Stimulated activated CD4-positive, alpha-beta T cell treated with anti-CD3 and anti-CD28 coated beads, Interleukin-2, amount 100 ng/mL, for 24 hours (primary cell): ENCODE measurements at places on chromosomes 12 and 14.

DNA sequence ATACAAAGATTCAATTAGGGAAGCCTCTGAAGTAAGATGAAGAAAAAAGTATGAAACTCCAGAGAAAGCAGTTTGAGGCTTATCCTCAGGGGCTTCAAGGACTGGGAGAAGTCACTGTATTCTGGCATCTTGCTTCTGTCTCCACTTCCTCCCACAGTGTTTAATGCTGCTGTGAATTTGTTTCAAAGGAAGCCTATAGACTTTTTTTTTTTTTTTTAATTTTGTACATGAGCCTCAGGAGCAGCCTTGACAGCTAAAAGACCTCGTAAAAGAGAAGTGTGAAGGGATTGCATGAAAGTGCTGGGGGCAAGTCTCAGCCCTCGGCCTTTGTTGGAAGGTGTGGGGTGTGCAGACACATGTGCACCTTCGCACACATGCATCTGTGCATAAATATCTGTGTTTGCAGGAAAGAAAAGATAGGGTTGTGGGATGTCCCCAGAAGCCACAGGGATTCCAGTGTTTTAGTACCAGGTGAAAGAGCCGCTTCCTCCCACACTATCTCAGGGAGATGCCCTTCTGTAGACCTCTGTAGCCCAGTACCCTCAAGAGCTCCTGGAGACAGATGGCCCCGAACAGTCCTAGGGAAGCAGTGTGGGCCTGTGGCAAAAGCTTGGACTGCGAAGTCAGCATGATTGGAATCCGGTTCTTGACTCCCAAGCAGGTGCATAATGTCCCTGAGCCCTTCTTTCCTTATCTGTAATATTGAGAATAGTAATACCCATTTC lies 193.5 kb upstream of the BCL2L14 start:
- no peak for DNase-seq

DNA sequence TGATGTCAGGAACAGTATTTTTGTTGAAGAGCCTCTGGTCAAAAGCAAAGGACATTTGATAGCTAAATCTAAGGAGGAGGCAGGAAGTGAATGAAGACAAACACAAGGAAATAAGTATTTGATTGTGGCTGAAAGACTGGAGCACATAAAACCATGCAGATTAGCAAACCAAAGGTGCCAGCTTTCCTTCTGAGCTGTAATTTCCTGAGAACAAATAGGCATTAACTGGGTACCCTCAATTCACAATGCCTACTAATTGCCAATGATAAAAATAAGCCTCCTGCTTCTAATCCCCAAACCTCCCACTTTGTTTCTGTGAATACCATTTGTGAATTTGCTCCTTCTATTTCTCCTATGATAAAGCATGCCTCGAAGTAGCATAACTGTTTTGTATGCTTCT lies 1279.6 kb upstream of the USP15 start:
- DNase-seq = no peak

DNA sequence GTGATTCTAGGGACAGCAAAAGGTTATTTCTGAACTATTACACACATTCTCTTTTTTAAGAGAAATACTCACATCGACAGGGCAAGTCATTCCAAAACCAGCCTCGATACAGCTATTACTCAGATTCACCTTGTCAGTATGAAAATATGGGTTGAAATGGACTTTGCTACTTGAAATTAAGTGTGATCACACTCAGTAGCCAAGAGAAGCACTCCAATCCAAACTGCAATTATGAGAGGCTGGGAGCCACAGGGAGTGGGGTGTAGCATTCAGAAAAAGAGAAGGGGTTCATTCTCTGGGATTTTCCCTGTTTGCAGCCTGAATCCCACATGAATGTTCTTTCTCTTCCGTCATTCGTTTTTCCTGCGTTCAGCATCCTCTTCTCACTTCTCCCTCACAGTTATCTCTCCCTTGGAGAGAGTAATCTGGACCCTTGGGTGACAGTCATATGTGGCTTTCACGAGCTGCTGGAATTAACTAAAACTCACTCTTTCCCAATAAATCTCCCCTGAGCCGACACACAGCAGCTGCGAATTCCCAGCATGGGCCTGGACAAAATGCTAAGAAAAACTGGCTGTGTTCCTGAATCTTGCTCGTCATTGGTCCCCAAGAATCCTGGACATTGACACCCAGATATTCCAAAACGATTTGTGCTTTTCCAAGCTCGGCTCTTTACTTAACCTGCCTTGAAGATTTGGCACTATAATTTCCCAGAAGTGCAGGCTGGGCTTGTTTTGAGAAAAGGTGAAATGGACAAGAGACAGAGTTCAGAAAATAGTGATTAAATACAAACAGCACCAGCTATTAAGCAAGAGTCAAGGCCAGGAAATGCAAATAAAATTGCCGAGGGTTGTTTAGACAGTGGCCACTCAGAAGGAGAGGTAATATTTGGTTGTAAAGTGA lies 199.5 kb upstream of the PLEKHG7 start:
- DNase-seq = peak; percentile 30

- DNase-seq = no peak
Observed at GRCh38 chr12:124862768-124863415, 772 bp downstream of the SCARB1 start.

DNA sequence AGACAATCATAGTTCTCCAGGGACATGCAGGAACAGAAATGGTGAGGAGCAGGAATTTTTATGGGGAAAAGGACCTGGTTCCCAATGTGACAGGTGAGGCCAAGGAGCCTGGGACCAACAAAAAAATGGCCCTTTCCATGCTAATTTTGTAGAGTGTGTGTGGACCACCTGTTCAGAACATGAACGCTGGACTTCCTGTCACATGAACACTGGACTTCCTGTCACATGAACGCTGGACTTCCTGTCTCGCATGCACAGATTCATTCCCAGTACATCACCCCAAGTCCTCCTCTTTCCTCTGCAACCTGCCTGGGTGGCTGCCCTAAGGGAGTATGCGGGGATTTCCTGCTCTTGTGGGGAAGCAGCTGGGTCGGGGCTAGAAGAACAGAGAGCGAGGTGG lies 10.1 kb downstream of the FGF6 start:
- DNase-seq = no peak

DNA sequence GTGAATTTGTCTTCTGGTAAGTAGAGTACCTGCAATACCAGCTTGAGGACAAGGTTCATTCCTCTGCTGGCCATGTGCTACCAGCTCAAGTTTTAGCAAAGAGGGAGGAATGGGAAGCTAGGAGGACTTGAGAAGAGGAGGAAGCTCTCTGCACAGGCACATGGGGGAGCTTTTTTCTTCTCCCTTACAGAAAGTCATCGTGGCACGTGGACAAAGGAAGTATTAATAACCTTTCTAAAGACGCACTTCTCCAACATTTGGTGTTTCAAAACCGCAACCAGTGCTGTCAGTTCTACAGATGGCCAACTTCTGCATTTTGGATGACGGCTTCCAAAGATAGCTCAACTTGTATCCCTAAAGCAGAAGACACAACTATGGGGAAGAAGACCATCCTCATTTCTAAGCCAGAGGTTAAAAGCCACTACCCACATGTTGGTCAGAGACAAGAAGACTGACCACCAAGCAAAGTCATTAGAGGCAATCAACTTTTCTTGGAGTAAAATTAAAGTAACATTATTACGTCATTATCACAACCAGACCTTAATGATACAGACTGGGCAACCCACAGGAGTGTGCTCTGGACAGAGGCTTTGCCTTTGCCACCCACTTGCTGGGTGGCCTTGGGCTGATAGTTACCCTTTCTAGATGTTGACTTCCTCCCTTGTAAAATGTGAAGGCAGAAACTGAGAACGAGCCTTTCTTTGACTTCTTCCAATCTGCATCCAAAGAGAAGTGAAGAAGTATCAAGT lies 12.3 kb upstream of the TMED10 start:
- no peak for DNase-seq

- no peak for DNase-seq
Observed at GRCh38 chr14:77065851-77066577, 32.0 kb upstream of the CIPC start.
